ENCODE measurements at places on chromosomes 2 and 18. TPM values are rescaled to one million over a fixed set of nuclear protein-coding genes. Genes with fewer than 3 reads are reported as not detected.

- no peak for DNase-seq
Measured at GRCh38 chr2:104840893-104841585, 12.9 kb upstream of the POU3F3 start.

DNA sequence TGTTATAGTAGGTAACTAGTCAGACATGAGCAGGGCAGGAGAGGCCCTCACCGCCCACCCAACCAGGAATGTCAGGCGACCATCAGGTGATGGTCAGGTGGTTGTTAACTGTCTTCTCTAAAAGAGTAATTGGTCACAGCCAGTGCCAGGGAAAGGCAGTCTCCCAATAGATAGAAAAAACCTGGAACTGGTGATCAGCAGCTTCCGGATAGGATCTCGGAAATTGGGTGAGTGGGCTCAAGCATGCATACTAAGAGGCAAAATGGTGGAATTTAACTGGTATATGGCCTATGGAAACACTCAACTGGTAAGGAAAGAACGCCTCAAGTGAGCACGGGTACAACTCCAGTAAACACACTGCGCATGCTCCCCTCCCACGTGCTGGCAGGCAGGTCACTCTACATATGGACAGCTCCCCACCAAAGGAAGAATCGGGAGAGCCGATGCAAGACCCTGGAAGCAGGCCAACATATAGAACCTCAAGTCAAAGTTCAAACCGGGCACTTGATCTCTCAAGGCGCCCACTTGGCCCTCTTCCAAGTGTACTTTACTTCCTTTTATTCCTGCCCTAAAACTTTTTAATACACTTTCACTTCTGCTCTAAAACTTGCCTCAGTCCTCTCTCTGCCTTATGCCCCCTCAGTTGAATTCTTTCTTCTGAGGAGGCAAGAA is 43.5 kb upstream of the TMEM131 start:
- peak; percentile 75 for DNase-seq

- peak; percentile 66 for DNase-seq
Measured at GRCh38 chr18:35616664-35617423, 35.3 kb downstream of the GALNT1 start.

- peak; percentile 22 for DNase-seq
Measured at GRCh38 chr2:219612577-219613286, 14.7 kb upstream of the SLC4A3 start.

GRCh38 chr2:88197732-88198131 is 27.6 kb downstream of the THNSL2 start:
- DNase-seq = no peak

DNA sequence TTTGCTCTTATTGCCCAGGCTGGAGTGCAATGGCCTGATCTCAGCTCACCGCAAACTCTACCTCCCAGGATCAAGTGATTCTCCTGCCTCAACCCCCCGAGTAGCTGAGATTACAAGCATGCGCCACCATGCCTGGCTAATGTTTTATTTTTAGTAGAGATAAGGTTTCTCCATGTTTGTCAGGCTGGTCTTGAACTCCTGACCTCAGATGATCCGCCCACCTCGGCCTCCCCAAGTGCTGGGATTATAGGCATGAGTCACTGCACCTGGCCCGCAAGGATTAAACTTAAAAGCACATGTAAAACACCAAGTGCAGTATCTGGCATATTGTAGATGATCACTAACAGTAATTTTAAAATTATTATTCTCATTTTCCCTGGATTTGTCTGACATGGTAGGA is 72.9 kb downstream of the C1QL2 start:
- DNase-seq = no peak

- no peak for DNase-seq
Measured at GRCh38 chr2:3025984-3026383, 351.6 kb downstream of the EIPR1 start.

DNA sequence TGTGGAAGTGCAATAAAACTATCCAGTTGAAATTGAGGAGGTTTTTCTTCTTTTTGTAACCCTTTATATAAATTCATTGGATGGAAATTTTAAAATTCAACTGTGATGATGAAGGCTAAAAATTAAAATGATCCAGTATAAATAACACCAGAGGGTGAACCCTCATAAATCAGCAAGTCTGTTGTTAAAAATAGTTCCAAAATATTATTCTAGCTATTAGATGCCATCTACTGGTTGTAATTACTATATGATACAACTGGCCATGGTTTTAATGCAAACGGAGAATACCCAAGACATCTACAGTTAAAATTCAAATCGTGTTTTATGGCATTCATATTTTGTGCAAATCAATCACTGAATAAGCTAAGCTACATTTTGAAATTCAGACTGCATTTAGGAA is 53.8 kb downstream of the TMEM200C start:
- no peak for DNase-seq

DNA sequence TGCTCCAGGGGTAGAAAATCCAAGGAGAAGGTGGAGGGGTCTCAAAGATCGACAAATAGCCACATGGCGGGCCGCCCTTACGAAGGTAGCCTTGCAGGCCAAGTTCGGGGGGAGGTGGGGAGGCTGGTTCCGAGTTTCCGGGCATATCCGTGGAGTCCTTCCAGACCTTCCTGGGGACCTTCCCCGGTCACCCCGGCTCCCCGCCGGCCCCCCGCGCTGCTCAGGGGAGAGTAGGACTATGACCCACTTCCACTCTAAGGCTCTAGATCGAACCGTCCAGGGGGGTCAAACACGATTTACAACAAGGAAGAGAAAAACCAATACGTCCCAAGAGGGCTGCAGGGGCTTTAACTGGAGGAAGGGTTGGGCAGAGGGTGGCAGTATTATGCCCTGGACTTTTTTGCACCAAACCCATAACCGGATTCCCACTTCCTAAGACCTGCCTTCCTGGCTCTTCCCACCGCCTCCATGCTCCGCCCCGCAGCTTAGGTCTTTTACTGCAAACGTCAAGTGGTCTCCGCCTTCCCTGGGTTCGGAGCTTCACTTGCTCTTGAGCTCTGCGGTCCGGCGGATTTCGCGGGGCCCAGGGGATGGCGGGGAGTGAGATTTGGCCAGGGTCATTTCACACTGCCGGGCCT is 779 bp upstream of the LYPD6 start:
- DNase-seq = peak; percentile 59

DNA sequence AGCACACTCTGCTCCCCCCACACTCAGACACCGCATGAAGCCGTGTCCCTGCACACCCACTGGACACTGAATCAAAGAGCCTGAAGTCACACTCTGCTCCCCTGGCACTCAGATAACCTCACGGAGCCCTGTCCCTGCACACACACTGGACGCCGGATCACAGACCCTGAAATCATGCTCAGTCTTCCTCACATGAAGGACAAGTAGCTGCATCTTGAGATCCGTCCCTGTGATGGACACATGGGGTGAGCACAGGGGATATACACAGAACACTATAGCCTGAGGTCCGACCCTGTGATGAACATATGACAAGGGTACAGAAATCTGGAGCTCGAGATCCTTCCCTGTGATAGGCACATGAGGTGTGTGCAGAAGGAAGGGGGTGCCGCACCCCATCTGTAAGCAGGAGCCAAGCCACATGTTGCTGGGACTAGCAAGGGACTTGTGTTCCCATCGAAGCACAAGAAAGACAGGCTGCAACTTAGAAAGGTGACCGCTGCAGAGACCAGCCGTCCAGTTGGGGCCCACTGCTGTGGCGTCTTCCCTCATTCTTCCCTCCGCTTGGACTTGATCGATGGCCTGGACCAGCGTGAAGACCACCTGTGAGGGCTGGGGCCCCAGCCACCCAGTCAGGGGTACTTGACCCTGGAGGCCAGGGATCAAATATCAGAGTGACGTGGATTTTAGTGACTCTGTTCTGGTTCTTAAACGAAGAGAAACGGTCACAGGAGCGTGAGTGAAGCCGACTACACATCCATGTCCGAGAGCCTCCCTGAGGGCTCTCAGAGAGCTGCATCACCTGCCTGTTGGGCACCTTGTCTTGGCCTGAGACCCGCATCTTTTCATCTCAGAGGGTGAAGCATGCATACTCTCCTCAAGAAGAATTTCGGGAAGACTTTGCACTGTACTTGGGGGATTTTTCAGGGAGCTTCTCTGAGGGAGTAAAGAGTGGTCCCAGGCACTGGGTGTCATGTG is 391.7 kb upstream of the SALL3 start:
- DNase-seq = no peak

- no peak for DNase-seq
Measured at GRCh38 chr2:200839513-200839912, 24.9 kb downstream of the CLK1 start.

GRCh38 chr2:165909466-165909865 is 44.1 kb downstream of the TTC21B start:
- DNase-seq = no peak

- no peak for DNase-seq
Measured at GRCh38 chr2:42886921-42887320, 94.5 kb upstream of the HAAO start.

- no peak for DNase-seq
Measured at GRCh38 chr18:75209951-75210258, 692 bp upstream of the TSHZ1 start.

CRYBA2 gene
- not detected for total RNA-seq

VWA3B gene
- 0.48 TPM for total RNA-seq

CRYGC gene
- total RNA-seq = not detected

SOWAHC gene
- total RNA-seq = 40.6 TPM

Measured in transverse colon (tissue), 4 donors.